M059J (cell line): ENCODE measurements at places on chromosomes 2 and 18. TPM values are rescaled to one million over a fixed set of nuclear protein-coding genes. Genes with fewer than 3 reads are reported as not detected.

Gene TCF7L1
- 0.05 TPM in 1 of 2 replicates, not detected in the other for total RNA-seq

Gene RPRM
- total RNA-seq = 0.27 and 0.34 TPM in 2 replicates

Gene UGT1A8
- not detected in 2 replicates for total RNA-seq

Gene CAPN13
- total RNA-seq = not detected in 2 replicates

Gene ZNF516
- 2.6 and 8.9 TPM in 2 replicates for total RNA-seq

Gene TFCP2L1
- total RNA-seq = 0.12 TPM in 1 of 2 replicates, not detected in the other

Gene XIRP2
- total RNA-seq = 0.02 TPM in 1 of 2 replicates, not detected in the other

Gene MIB1
- total RNA-seq = 26.5 and 39.6 TPM in 2 replicates

Gene HOXD3
- 0.12 and 0.30 TPM in 2 replicates for total RNA-seq

Gene IGFBP2
- 7.6 and 12.6 TPM in 2 replicates for total RNA-seq

- no peak for DNase-seq
Observed at GRCh38 chr18:48914581-48915251, 36.0 kb downstream of the SMAD7 start.

DNA sequence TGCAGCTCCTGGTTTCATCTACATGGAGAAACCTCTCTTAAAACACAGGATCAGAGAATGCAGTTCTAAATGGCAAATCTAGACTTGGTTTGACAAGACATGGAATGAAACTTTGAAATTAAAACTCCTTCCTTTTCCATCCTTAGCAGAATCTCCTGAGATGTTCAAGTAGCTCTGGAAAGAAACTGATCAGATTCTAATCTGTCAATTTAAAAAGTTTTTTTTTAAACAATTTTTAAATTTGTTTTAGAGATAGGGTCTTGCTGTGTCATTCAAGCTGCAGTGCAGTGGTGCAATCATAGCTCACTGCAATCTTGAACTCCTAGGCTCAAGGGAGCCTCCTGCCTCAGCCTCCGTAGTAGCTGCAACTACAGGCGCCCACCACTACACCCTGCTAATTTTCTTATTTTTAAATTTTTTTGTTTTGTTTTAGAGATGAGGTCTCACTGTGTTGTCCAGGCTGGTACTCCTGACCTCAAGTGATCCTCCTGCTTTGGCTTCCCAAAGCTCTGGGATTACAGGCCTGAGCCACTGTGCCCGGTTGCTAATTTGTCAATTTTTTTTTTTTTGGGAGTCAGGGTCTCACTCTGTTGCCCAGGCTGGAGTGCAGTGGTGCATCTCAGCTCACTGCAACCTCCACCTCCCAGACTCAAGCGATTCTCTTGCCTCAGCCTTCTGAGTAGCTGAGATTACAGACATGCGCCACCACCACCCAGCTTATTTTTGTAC, 216.7 kb downstream of the TGIF1 start:
- DNase-seq = no peak

- DNase-seq = no peak
Observed at GRCh38 chr18:74748809-74749208, 151.1 kb downstream of the ZNF407 start.

GRCh38 chr18:32349728-32350395, 120.8 kb downstream of the GAREM1 start:
- peak; percentile 65 for DNase-seq

GRCh38 chr2:239806758-239807434, 218.2 kb downstream of the NDUFA10 start:
- no peak for DNase-seq

- no peak for DNase-seq
Observed at GRCh38 chr18:6484659-6485058, 69.9 kb upstream of the L3MBTL4 start.

GRCh38 chr2:1491751-1492150, 78.5 kb downstream of the TPO start:
- DNase-seq = no peak

DNA sequence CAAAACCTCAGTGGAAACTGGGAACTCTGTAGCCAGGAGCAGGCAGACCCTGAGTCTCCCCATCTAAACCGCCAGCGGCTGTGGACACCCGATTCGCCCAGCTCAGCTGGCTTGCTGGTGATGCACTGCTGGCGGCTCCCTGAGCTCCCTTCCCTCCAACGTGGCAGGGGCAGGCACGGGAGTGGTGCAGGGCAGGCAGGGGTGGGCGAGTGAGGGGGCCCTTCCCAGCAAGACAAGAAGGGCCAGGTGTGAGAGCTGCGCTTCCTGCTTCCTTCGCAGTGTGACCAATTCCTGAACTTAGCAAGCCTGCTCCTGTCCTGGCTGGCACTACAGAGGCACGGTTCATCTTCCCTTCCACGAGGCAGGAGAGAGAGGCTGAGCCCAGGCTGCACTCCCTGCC, 12.3 kb upstream of the SEMA4C start:
- no peak for DNase-seq

GRCh38 chr2:160812830-160813505, 319.4 kb upstream of the RBMS1 start:
- DNase-seq = no peak

DNA sequence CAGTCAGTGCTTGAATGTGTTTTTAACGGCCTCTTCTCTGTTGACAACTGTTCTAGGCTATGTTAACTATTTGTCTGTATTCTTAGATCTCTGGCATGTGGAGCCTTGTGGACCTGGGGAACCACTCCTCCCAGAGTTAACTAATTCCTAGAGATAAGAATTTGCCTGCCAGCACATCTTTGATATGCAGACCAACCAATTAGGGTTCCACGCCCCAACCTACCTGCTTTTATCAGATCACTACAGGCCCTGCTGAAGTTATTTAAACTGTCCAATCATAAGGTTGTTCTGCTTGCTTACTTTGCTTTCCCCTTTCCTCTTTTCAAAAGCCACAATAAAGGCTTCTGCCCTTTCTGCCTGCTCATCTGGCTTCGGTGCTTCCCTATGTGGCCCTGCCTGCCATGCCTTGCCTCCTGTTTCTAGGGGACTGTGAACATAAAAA, 8.5 kb upstream of the CYBRD1 start:
- DNase-seq = no peak

DNA sequence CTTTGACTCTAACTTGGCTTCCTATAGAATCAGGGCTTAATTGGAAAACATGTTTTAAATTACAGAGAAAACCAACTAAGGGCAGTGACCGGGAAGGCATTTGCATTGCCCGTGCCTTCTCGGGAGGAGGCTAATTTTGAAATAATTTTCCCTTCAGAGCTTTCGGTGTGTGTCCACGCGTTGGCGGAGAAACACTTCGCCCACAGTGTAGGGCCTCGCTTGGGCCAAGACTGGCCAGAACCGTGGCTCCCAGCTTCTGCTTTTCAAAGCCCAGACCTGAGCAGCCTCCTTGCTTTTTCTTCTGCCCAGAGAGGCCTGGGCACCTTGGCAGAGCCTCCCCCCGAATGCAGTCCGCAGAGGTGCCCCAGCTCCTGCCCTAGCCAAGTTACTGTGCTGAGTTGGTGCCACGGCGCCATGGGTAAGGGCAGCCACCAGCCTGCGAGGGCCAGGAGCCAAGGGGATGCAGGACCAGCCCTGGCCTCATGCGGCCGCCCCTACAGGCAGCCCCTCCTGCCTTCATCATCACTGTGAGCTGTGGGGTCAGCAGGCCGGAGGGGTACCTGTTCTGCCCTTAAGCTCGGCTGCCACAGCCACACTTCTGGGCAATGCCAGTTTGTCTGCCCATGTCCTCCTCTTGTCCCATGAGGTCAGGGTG, 57.4 kb downstream of the NFATC1 start:
- DNase-seq = no peak

- DNase-seq = no peak
Observed at GRCh38 chr2:186806591-186806990, 42.4 kb downstream of the ZSWIM2 start.

DNA sequence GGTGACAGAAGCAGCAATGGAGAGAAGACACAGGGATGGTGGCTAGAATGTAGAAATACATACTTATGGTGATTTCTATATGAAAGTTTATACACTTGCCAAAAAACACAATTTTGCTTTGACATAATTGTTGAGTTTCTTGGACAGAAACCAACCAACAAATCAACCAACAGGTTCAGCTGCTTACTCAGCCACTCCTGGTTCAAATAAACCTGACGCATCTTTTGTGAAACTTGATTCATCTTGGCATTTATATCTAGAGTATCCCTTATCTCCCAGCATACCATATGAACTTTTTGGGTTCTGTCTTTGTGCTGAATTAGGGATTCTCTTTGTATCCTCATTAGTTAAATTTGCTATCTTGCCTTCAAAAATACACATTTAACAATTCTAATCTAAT, 54.1 kb upstream of the ERBB4 start:
- no peak for DNase-seq

DNA sequence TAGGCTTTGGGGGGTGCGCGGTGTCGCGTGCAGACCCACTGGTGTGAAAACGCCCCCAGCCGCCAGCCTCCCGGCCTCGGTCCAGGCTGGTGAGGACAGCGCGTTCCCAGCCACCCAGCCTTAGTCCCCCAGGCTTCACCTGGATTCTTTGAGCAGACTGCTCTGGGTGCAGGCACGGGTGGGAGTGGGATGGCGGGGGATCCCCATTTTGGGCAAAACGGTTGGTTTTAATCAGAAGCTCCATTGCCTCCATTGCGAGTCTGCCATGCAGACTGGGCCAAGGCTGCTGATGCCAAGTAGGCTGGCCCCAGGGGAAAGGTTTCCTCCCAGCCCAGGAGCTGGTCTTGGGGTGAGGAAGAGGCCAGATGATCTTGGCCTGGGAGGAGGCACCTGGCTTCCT, 445 bp downstream of the MLPH start:
- DNase-seq = peak; percentile 50
